ENCODE measurements at places on chromosomes 1 and 21.

- peak; percentile 15 for DNase-seq
Measured at GRCh38 chr1:93061895-93062792, 16.9 kb upstream of the MTF2 start.

DNA sequence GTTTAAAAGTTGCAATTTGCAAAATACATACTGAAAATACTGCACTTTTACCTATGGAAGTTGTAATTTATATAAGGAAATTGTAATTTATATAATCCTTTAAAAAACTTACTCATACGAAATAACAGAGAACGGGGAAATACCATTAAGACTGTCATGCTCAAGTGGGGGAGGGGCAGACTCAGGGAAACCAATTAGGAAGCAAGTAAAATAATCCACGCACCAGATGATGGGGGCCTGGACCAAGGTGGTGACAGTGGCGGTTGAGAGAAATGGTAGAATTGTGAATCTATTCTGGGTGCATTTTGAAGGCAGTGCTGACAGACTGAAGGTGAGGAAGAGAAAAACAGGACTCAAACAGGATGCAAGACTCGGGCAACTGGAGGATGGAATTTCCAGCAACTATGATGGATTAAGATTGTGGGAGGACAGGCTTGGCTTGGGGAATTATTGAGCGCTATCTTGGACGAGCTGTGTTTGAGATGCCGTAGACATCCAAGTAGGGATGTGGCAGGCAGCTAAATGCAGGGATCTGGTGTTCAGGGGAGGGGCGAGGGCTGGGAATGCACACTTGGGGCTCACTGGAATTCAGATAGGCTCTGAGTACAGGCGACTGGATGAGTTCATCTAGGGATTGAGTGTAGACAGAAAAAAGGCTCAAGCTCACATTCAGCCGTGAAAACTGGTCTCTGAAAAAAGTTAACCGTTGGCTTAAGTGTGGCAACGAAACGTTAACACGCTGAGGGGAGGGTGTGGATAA lies 977 bp downstream of the LCA5L start:
- no peak for DNase-seq

DNA sequence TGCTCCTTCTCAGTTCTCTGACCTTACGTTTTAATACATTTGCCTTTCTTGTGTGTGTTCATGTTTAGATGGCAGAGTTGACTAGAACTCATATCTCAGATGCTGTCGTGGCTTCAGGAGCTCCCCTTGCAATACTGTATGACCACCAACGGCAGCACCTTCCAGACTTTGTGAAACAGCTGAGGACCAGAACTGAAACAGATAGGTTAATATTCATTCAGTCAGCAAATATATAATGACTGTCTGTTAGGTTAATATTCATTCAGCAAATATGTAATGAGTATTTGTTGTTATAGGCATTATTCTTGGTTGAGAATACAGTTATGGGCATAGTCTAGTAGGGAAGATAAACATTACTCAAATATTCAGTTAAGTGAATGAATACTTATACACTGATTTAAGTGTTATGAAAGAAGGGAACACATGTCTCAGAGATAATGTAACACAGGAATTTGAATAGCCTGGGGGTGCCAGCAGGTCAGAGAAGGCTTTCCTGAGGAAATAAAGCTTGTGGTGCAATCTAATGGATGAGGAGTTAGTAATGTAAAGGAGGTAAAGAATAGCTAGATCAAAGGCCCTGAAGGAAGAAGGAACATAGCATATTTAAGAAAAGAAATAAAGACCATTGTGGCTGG lies 88.5 kb downstream of the CEP350 start:
- DNase-seq: no peak

- DNase-seq: no peak
Measured at GRCh38 chr1:22915816-22916470, 56.7 kb downstream of the LACTBL1 start.

DNA sequence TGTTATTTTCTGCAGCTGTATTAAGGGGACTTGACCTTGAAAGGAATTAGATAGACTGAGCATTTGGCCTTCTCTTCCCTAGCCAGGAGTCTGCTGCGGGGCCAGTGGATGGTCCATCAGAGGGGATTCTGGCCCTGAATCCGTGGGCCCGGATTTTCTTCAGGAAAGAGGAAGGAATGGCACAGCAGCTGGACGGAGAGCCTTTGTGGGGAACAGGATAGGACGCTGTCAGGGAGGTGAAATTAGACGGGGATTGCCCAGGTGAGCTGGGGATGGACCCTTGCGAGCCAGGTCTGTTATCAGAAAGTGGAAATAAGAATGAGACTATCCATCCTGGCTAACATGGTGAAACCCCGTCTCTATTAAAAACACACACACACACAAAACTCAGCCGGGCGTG lies 1.7 kb upstream of the C2CD2 start:
- no peak for DNase-seq

- no peak for DNase-seq
Measured at GRCh38 chr1:210310562-210311153, 18.0 kb upstream of the HHAT start.

GRCh38 chr1:5267603-5268235 lies 613.3 kb downstream of the AJAP1 start:
- no peak for DNase-seq

GRCh38 chr1:19596065-19596713 lies 47.9 kb upstream of the NBL1 start:
- DNase-seq: peak; percentile 4

GRCh38 chr21:32597205-32597604 lies 11.9 kb upstream of the TCP10L start:
- DNase-seq: no peak

DNA sequence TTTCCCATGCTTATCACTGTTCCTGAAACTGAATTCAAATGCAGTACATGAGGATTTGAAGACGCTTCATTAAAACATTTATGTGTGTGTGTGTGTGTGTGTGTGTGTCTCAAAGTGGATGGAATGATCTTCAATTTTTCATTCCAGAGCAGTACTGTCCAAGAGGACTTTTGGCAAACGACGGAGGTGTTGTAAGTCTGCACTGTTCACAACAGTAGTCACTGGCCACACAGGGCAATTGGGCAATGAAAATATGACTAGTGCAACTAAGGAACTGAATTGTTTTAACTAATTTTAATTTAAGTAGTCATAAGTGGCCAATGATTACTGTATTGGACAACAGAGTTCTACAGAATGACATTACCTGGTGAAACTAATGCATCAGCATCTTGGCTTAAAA lies 5.0 kb downstream of the TAF5L start:
- no peak for DNase-seq

- DNase-seq: no peak
Measured at GRCh38 chr1:9419369-9420041, 119.8 kb upstream of the SLC25A33 start.

- DNase-seq: no peak
Measured at GRCh38 chr1:218642033-218642948, 297.2 kb downstream of the TGFB2 start.

GRCh38 chr1:111535256-111536191 lies 32.1 kb upstream of the ADORA3 start:
- no peak for DNase-seq

GRCh38 chr1:70331962-70332361 lies 22.6 kb downstream of the ANKRD13C start:
- DNase-seq: no peak

DNA sequence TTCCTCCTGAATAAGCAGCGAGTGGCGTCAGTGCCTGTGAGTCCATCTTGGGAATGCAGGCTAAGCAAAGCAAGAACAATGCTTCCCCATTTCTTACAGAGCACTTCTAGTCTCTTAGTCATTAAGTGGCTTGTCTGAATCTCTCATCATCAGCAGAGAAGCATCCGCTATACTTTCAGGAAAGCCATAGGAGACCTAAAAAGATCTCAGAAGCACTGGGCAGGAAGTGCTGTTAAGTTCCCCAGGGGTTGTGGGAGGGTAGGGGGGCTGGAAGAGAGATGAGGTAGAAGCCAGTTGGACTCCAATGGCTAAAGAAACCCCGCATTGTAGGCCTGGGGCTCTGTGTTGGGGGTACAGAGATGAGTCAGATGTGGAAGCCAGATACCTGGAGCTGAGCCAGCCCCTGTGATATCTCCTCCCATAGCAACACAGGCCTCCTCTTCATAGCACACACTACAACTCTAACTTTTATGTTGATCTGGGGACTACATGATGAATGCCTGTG lies 44.9 kb downstream of the SYT6 start:
- no peak for DNase-seq

GRCh38 chr21:36946949-36947356 lies 19.5 kb downstream of the HLCS start:
- DNase-seq: no peak

GRCh38 chr1:24705260-24706073 lies 39.8 kb upstream of the CLIC4 start:
- no peak for DNase-seq

DNA sequence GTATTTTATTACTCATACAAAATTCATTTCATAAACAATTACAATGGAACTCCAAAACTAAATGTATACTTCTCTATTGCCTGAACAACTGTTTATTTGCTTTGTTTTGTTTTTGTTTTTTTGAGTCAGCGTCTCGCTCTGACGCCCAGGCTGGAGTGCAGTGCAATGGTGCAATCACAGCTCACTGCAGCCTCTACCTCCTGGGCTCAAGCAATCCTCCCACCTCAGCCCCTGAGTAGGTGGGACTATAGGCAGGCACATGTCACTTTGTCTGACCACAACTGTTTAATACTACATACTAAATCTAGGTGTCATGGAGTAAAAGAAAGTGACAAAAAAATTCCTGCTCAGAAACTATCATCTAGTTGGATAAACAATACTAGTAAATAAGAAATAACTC lies 49.3 kb downstream of the RAB3GAP2 start:
- no peak for DNase-seq

- no peak for DNase-seq
Measured at GRCh38 chr1:22320587-22321344, 130.9 kb upstream of the ZBTB40 start.

- DNase-seq: no peak
Measured at GRCh38 chr1:33273406-33273805, 17.1 kb downstream of the ZNF362 start.

GRCh38 chr1:18940303-18941020 lies 16.0 kb downstream of the IFFO2 start:
- DNase-seq: no peak

DNA sequence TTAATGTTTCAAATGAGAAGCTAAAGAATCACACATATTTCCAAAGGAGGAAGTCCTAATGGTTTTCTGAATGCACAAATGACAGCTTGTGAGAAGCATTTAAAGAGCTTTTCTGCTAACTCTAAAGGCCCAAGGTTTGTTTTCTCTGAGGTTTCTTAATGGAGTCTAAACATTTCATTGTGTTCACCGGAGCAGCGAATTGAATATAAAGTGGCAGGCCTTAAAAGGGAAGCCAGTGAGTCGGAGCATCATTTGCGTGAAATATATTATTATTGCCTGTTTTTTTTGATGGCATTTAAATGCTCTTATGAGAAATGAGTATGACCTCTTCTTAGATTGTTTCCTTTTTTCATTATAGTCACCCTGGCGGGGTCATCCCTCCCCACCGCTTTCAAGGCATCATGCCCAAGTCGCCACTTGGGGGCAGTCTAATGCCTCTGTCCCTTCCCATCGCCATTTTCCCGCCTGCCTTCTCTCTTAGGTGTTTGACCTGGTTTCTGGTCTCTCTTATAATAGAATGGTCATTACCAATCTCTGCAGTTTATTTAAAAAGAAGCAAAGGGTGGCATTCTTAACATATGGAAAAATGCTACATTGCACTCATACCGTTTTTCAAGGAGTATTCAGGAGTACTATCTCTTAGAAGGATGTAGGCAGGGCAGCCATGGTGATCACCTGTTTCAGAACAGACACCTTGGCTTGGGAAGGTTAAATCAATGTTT lies 25.3 kb upstream of the OVAAL start:
- DNase-seq: peak; percentile 43

DNA sequence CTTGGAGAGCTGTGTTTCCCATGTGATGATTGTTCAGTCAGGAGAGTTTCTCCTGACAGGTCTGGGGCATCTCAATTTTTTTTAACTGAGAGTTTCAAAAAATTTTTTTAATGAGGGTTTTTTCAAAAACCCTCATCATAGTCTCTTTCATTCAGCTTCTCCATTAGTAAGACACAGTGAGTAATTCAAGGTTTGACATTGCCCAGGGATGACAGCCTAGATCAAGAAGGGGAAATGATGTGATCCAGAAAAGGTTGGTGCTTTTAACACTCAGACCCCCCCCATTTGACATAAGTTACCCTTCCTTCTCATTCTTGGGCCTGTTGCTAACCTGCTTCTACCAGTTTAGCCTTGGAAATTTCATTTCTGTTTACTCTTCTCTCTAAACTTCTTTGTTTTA lies 189.4 kb upstream of the HOOK1 start:
- no peak for DNase-seq

- DNase-seq: no peak
Measured at GRCh38 chr1:210257698-210258529, 25.3 kb downstream of the SERTAD4 start.

- DNase-seq: no peak
Measured at GRCh38 chr1:184260382-184260781, 126.4 kb upstream of the C1orf21 start.

DNA sequence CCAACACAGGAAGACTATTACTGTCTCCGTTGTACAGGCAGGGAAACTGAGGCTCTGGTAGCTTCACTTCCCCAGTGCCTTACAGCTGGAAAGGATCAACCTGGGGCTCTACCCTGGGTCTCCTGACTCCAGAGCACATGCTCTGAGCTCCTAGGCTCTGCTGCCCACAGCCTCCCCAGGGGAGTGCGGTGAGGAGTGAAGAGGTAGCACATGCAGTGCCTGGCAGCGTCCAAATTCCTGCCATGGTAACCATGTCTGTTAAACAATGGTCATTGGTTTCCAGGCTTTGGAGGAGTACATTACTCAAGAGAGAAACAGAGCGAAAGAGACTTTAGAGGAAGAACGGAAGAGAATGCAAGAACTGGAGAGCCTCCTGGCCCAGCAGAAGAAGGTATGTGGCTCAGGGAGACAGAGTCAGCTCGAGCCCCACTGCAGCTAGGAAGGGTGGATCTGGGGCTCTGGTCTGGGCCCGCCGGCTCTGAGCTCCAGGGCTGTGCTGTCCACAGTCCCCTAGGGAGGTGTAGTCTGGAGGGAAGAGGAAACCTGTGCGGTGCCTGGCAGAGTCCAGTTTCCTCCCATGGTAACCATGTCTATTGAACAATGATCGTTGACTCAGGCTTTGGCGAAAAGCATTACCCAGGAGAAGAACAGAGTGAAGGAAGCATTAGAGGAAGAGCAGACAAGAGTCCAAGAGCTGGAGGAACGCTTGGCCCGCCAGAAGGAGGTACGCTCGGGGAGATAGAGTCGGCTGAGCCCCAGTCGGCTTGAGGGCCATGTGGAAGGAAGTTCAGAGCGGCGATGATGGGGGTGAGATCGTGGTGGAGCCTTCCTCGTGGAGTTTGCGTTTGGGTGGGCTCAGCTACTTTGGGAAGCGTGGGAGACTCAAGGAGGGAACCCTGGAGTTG lies 64.6 kb upstream of the EFHD2 start:
- no peak for DNase-seq

- DNase-seq: no peak
Measured at GRCh38 chr1:168223681-168224540, 1.9 kb upstream of the SFT2D2 start.

DNA sequence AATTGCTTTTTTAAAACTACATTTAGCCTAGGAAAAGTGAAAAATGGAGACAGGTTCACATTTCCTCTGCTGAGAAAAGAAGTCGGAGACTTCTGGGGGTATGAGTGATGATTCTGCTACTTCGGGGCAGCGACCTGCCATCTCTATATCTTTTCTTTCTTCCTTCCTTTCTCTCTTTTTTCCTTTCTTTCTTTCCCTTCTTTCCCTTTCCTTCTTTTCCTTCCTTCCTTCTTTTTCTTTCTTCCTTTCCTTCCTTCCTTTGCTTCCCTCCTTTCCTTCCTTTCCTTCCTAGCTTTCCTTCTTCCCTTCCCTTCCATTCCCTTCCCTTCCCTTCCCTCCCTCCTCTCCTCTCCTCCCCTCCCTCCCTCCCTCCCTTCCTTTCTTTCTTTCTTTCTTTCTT lies 17.8 kb downstream of the TBX19 start:
- no peak for DNase-seq
